ENCODE measurements at places on chromosomes 3 and 15.

GRCh38 chr15:94912760-94913159, 681.4 kb downstream of the MCTP2 start:
- no peaks in the 10 kb centered on the region for H3K4me1 ChIP-seq
- H3K27me3 ChIP-seq = no peaks in the 10 kb centered on the region
- no peak overlapping the region for H3K4me3 ChIP-seq
- no peak for DNase-seq
- no peaks in the 10 kb centered on the region for H3K36me3 ChIP-seq

GRCh38 chr15:22956257-22956977, 23.8 kb downstream of the CYFIP1 start:
- H3K4me1 ChIP-seq = no peaks in the 10 kb centered on the region
- H3K4me3 ChIP-seq = no peak overlapping the region
- no peak for DNase-seq
- no peaks in the 10 kb centered on the region for H3K36me3 ChIP-seq

GRCh38 chr15:70708839-70709238, 54.5 kb downstream of the UACA start:
- H3K27ac ChIP-seq = no peak overlapping the region
- peaks cover 2% of the 10 kb centered on the region for H3K36me3 ChIP-seq
- H3K4me3 ChIP-seq = no peak overlapping the region
- no peaks in the 10 kb centered on the region for H3K4me1 ChIP-seq
- DNase-seq = no peak
- peaks cover 66% of the 10 kb centered on the region for H3K27me3 ChIP-seq

- H3K4me1 ChIP-seq = peaks cover 6% of the 10 kb centered on the region
- no peak for DNase-seq
- H3K36me3 ChIP-seq = no peaks in the 10 kb centered on the region
- H3K27me3 ChIP-seq = peaks cover 58% of the 10 kb centered on the region
- H3K4me3 ChIP-seq = no peak overlapping the region
Observed at GRCh38 chr3:122982216-122983185, 45.1 kb downstream of the SEMA5B start.

Measured in central memory CD8-positive, alpha-beta T cell (primary cell).